Activated gamma-delta T cell treated with anti-CD3 and anti-CD28 coated beads, Interleukin-2, amount 50 U/mL, for 16 hours (primary cell): ENCODE measurements at places on chromosomes 12 and 14.
A peak's percentile ranks its signal among the peaks of the same experiment; 100 is the strongest.

DNA sequence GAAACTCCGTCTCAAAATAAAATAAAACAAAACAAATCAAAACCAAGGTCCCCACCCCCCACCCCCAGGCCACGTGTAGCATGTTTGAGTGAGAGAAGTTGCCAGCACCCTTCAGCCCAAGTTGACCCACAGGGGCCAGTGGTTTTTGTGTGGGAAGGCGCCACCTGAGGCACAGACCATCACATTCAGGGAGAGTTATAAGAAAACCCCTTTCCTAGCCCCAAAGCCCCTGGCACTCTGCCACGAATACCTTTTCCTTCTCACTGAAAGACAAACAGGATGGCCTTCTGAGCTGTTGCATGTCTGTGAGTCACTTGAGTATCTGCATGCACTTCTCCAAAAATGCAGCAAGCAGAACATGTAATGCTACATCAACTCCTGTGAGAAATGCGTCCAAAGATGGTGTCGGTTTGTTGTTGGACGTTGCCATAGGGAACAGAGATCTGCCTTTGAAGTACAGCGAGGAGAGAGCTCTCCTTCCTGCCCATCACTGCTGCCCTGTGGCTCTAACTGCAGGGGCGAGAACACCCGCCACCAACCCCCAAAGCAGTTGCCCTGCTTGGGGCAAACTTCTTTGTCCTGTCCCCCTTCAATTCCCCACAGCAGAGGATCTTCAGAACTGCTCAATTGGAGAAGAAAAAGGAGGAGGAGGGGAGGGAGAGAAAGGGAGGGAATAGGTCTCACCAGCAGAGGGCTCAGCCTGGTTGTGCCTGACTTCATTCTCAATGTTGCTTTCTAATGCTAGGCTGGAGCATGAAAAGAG is 2.7 kb upstream of the TRAF3 start:
- DNase-seq = peak; percentile 27

DNA sequence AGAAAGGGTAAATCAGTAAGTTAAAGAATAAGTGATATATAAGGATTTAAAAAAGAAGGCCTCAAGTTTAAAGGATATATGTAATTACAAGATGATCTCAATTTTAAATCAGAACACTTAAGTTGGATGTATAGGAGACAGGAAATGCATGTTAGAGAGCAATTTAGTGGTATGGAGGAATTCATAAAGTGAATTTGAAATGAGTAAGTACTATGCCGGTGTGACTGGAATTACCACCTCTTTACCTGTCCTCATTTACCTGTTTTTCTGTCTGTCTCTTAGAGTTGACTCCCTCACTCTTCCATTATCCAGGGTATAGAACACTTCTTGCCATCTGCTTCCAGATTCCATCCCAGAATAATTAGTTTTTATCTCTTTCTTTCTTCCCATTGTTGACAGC is 73.5 kb downstream of the PLEKHA5 start:
- DNase-seq = no peak

GRCh38 chr12:126545411-126545810 is 1480.2 kb downstream of the AACS start:
- no peak for DNase-seq

- no peak for DNase-seq
Observed at GRCh38 chr14:71166180-71166837, 259.1 kb downstream of the PCNX1 start.

DNA sequence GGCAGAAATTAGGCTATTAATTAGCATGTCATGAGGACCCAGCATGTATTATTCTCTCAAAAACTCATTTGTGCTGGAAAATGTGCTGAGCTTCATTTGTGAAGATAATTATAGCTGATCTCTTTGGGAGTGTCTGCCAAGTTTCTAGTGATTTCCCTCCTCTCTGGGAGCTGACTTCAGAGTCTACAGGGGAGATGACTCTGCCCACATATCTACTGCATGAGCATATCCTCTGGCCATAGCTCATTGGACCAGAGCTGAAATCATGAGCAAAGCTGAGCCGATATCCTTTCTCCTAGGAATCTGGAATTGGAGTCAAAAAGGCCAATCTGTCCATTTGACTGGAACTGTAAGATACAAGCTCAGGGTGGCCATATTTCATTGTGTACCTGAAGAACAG is 5.9 kb downstream of the CCDC198 start:
- DNase-seq = no peak

GRCh38 chr12:98838231-98838647 is 193.1 kb downstream of the APAF1 start:
- no peak for DNase-seq

DNA sequence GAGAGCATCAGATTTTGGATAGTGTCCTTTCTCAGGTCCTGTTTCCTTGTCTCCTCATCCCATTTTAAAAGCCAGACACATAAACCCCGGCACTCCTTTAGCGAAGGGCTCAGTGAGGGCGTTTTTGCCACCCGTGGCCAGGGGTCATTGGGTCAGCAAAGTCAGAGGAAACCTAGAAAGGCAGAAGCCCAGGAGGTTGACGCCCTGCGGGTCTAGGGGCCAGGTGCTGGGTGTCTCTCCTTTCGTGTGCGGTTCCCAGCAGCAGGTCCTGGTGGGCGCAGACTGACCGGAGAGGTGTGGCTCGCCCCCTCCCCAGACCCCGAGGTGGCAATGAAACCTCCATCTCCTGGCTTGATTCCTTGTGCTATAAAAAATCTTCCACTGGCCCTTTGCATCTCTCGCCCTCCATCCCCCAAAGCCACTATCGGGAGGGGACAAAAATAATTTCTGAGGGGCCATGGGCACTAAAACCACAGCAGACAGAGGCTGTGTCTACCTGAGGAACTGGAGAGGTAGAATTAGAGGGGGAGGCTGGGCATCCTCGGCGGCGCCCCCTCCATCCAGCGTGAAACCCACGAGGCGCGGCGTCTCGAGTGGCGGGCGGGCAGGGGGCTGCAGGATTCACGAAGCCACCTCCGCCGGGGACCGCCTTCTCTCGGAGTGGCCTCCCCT is 858 bp upstream of the FRMD6 start:
- DNase-seq = no peak

DNA sequence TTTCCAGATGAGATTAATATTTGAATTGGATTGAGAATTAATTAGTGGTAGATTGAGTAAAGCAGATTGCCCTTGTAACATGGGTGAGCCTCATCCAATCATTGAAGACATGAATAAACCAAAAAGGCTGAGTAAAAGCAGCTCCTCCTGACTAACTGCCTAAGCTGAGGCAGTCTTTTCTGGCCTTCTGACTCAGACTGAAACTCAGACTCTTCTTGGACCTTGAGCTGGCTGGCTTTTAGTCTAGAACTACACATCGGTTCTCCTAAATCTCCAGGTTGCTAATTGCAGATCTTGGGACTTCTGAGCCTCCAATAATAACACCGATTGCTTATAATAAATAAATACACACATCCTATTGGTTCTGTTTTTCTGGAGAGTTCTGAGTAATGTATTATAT is 24.0 kb downstream of the FKBP11 start:
- no peak for DNase-seq

GRCh38 chr12:1619587-1619986 is 9.4 kb upstream of the WNT5B start:
- DNase-seq = no peak

GRCh38 chr12:34219046-34219770 is 196.9 kb downstream of the ALG10 start:
- DNase-seq = no peak

DNA sequence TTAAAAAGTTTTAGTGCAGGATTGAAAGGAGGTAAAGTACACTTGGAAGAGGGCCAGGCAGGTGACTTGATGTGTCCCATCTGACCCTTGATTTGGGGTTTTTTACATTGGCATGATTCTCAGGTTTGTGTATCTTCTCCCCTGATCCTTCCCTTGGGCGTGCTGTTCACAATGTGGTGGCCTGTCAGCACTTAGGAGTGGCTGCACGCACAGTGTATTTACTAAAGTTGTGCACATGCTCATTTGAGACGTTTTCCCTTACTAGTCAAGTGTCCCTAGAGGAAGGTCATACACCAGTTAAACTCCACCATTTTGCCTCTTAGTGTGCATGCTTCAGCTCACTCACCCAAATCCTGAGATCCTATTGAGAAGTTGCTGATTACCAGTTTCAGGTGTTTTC is 145.7 kb upstream of the PLEKHA5 start:
- DNase-seq = no peak

DNA sequence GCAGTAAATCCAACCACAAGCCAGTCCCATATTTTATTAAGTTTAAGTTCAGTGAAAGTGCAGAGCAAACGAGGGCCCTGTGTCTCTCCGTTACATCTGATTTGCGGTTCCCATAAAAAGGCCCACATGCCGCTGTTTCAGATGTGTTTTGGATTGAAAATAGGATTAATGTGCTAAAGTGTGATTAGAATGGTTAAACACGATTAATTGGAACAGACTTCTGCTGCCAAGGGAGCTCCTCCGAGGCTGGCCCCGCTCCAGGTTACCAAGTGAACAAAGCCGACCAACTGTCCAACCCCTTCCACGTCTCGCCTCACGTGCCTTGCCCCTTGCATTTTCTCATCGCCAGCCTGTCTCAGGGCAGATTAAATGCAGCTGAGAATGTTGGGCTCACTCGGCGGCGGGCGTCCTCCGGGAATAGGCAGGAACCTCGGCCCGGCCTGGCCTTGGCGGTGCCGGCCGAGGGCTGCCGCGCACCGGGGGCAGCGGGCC is 166.5 kb upstream of the GSC start:
- DNase-seq = no peak

- no peak for DNase-seq
Observed at GRCh38 chr12:87384226-87384625, 645.0 kb downstream of the C12orf50 start.

GRCh38 chr12:70609739-70610491 is 27.3 kb downstream of the PTPRB start:
- no peak for DNase-seq
